ENCODE measurements at places on chromosomes 6 and 20.

- DNase-seq = no peak
Measured at GRCh38 chr6:146767632-146768031, 168.9 kb downstream of the ADGB start.

- DNase-seq = no peak
Measured at GRCh38 chr6:22435151-22435550, 134.2 kb upstream of the HDGFL1 start.

DNA sequence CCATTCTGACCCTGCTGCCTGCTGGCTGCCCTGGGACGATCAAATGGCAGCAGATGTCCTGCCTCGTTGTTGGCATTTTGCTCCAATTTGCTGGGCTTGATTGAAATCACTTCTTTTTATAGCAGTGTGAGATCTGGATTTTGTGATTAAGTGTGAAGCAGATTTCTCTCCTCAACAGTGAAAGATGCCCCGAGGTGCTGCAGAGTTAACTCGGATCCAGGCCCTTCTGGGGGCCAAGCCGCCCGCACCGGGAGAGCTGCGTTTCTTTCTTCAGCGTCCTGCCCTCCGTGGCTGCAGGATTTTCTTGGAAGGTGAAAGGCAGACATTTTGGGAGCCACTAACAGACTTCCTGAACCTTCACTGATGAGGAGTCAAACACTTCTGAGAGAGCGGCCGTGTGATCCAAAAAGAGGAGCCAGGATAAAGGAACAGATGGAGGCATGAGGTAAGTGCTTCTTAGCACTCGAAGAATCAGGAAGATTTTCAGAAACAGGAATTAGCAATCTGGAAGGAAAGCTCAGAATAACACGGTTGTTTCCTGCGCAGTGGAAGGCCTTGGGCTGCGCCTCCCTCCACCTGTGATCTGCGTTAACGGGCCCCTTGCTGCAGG is 139.5 kb upstream of the AFDN start:
- DNase-seq = no peak

DNA sequence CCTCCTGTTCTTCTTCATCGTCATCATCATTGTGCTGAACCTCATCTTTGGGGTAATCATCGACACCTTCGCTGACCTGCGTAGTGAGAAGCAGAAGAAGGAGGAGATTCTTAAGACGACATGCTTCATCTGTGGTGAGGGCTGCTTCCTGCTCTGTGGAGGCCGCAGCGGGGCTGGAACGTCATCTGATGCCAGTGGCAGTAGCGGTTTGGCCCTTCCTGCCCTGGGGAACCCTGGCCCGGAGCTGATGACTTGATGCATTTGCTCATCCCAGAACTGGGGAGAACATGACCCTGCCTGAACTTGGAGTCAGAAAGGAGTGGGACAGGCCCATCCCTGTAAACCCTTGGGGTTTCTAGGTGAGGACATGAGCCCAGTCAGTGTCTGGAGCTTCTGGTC is 18.7 kb downstream of the UQCC2 start:
- DNase-seq = no peak

DNA sequence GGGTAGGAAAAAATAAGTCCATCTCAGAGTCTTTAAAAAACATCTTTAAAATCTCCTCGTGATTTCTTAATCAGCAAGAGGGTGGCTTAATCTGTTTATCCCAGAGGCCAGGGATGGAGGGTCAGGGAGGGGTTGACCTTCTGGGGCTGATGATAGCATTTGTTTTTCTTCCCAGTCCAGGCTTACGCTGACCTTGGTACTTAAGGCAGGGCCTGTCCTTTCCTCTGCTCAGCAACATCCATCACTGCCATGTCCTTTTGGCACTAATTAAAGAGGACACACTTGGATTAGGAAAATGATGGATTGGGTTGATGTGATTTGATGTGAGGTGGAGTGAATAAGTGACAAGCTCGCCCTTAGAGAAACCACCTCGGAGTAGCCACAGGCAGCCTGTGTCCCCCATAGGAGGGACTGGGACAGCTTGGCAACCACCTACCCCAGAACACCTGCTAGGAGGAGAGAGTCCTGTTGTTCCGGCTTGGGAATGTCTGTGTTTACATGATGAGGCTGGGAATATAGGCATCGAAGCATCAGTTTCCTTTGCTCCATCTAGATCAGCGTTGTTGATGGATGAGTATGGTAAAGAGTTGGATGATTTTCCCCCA is 44.2 kb downstream of the PHACTR3 start:
- DNase-seq = no peak

DNA sequence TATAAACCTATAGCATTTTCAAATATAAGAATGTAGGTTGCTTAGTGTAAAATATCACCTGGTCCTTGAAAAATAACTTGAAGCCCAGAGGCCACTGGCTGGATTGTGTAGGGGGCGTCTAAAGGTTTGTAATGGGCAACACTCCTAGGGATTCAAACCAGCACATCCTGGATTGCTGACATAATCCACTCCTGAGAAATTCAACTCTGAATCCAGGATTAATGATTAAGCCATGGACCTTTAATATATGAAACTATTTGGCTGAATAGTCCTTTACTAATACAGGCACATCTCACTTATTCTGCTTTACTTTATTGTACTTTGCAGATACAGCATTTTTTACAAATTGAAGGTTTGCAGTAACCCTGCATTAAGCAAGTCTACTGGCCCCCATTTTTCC is 160.8 kb downstream of the UBE3D start:
- DNase-seq = no peak

DNA sequence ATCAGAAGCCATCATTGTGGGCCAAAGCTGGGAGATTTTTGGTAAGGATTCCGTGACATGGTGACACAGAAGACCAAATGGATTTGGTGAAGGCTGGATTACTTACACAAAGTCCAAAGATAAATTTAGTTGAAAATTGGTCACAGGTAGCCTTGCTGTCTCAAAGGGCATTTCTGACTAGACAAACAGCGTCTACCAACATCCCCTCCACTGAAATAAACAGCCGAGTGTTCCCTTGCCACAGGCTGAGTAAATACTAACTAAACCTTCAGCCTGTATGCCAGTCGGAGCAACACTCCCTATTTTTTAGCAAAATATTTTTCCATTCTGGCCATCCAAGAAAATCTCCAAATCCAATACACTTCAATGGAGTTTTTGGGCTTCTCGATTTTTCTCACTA is 279.9 kb upstream of the CITED2 start:
- no peak for DNase-seq

Measured in fibroblast of villous mesenchyme (primary cell).